GM13977 (cell line): ENCODE measurements at places on chromosomes 5 and 9.

DNA sequence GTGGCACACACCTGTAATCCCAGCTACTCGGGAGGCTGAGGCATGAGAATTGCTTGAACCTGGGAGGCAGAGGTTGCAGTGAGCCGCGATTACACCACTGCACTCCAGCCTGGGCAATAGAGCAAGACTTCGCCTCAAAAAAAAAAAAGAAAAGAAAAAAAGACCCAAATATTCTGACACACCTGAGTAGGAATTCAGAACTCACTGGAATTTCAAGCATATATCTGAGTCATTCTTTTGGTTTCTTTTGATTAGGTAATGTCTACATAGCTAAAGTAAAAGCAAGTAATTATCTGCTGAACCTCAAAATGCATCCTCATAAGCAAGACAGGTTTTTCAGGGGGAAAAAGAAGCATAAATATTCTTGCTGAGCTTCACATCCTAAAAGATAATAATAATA, 35.9 kb downstream of the ANKRD31 start:
- no peak for DNase-seq

GRCh38 chr9:84949258-84949657, 279.7 kb downstream of the NTRK2 start:
- DNase-seq: no peak

DNA sequence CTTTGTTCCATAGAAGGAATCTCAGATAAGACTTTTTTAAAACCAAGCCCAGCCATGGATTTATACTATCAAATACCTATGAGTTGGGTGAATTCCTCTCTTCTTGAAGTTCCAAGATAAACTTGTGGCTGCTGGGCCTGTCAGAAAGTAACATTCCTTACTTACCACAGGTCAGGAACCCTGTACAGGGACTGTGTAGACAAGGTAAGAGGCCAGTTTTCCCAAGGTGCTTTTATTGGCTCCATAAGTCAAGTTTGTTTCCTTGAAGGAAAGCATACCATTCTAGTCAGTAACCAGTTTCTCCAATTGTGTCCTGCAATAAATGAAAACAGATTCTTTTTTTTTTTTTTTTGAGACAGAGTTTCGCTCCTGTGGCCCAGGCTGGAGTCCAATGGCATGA, 8.8 kb upstream of the CLTB start:
- no peak for DNase-seq

DNA sequence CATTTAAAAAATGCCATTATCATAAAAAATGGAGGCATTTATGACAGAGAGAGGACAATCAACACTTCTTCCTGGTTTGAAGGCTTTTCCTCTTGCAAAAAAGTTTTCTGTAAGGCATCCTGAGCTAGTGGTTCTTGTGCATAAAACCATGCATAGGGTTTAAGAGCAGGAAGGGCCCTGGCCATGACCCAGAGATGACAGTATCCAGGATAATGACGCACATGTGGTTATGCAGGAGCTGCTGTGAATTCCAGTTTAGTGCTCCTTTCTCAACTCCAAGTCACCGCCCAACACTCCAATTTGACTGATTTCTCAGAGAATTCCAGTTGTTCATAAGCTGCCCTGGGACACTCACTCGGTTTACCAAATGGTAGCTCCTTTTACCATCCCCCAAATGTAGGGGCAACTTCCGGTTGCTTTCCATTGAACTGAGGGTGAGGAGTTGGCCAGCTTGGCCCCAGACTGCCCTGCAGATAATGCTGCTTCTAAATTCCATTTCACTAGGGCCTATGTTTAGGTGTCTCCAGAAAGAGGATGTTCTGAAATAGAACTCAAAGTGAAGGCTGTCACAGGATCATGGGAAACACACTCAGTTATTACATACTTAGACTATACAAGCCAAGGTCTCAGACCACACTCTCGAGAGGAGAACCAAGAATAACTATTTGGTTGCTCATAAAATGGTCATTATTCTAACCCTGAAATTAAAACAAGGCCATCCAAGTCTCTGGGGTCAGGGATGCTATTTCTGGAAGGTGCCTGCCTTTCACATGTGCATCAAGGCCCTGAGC, 179.1 kb downstream of the SLIT3 start:
- DNase-seq: no peak

GRCh38 chr5:96778409-96778808, 29.3 kb downstream of the ERAP1 start:
- DNase-seq: no peak

- no peak for DNase-seq
Observed at GRCh38 chr9:88664773-88665172, 129.8 kb downstream of the NXNL2 start.

DNA sequence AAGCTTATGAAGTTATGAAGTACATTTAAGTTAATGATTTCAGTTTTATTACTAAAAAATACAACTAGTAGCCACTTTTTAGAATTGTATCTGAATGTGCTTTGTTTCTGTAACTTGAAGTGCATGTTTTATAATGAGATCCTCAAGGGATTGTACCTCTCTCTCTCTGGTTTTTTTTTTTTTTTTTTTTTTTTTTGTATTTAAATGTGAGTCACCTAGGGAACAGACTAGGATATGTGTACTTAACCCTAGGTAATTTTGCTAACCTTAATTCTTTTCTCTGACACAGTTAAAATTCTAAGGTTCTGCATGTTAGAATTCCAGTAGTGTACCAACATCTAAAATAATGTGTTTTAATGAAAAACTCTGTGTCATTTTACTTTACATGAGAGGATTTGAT, 59.5 kb downstream of the CDC42SE2 start:
- no peak for DNase-seq

GRCh38 chr5:176784218-176785165, 25.9 kb upstream of the UNC5A start:
- no peak for DNase-seq

GRCh38 chr9:70901013-70901412, 220.4 kb downstream of the TRPM3 start:
- no peak for DNase-seq
